ENCODE measurements at places on chromosomes 12 and 14. TPM values are rescaled to one million over a fixed set of nuclear protein-coding genes. Genes with fewer than 3 reads are reported as not detected.

Gene TMEM30B
- 11.8 TPM for total RNA-seq

GRCh38 chr14:25406818-25407217 is 356.9 kb upstream of the STXBP6 start:
- no peaks in the 10 kb centered on the region for H3K27me3 ChIP-seq
- no peak overlapping the region for H3K27ac ChIP-seq
- peaks cover 2% of the 10 kb centered on the region for H3K4me1 ChIP-seq
- no peak for DNase-seq
- no peak overlapping the region for H3K4me3 ChIP-seq

DNA sequence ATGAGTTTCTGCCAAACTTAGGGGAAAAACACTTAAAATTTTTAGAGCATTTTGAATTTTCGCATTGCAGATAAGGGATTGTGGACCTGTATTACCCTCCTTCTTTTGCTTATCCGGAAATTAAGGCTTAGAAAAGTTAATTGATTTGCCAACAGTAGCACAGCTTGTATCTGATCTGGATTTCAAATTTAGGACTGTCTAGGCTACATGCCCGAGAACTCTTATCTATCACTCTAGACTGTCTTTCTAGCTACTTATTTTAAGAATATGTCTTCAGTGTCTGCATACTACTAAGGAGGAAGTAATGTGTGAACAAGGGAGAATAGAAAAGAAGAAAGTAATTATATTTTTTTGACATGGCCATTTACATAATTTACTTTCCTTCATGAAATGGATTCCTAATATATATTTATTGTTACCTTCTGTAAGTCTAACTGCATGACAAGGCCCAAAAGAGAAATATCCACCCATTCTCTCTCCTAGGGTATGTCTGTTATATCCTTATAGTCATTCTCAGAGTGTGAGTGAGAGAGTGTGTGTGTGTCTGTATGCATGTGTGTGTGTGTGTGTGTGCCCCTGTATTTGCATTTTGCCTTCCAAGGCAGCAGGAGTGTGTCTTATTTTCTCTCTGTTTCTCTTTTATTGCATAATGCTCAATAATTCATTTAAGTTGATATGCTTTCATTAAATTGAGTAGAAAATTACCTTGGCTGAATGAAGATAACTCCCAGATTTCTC is 132.1 kb downstream of the SLC5A8 start:
- H3K4me1 ChIP-seq, result peaks cover 7% of the 10 kb centered on the region
- H3K36me3 ChIP-seq, result no peaks in the 10 kb centered on the region
- no peak for DNase-seq
- H3K27ac ChIP-seq, result no peak overlapping the region
- H3K27me3 ChIP-seq, result no peaks in the 10 kb centered on the region
- no peak overlapping the region for H3K4me3 ChIP-seq

Gene SRRM4
- 3.8 TPM for total RNA-seq

DNA sequence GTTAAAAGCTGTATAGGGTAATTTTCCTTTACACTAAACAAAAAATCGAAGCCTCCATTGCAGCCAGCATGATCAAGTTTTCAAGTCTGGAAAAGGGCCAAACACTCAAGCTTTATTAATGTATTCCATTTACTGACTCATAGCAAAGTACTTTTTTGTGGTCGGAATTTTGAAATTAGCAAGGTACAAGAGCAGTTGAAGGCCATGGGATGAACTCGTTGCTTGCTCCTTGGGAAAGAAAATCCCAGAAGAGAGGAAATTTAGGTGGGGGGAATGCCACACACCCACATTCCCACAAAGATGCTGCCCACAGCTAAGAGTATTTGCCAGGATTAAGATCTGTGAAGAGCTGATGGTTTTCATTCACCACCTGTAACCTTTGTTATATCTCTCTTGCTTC is 333.7 kb downstream of the EGLN3 start:
- no peak overlapping the region for H3K27ac ChIP-seq
- no peaks in the 10 kb centered on the region for H3K4me1 ChIP-seq
- H3K4me3 ChIP-seq, result no peak overlapping the region
- DNase-seq, result no peak

- DNase-seq, result no peak
- no peak overlapping the region for H3K4me3 ChIP-seq
- H3K27ac ChIP-seq, result no peak overlapping the region
- no peaks in the 10 kb centered on the region for H3K27me3 ChIP-seq
Measured at GRCh38 chr14:57848786-57849185, 17.1 kb downstream of the SLC35F4 start.

DNA sequence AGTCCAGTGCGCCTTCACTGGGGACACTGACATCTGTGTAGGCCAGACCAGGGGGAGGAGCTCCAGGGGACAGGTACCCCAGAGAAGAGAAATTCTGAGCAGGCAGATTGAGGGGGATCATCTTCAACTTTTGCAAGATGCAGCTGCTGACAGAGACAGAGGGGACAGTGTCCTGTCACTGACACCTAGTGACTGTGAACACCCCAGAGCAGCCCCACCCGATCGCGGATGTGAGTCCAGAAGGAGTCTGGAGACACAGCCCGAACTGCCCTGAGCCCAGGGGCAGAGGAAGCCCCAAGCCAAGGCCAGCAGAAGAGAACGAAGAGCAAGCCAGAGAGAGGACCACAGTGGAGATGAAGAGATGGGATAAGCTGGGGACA is 21.7 kb upstream of the LRTM2 start:
- H3K36me3 ChIP-seq, result no peaks in the 10 kb centered on the region
- peaks cover 36% of the 10 kb centered on the region for H3K4me1 ChIP-seq
- no peak overlapping the region for H3K27ac ChIP-seq
- peaks cover 6% of the 10 kb centered on the region for H3K27me3 ChIP-seq
- no peak for DNase-seq

GRCh38 chr14:35632676-35633075 is 98.7 kb downstream of the INSM2 start:
- DNase-seq, result no peak
- H3K4me3 ChIP-seq, result no peak overlapping the region
- no peaks in the 10 kb centered on the region for H3K4me1 ChIP-seq
- no peak overlapping the region for H3K27ac ChIP-seq

- H3K4me1 ChIP-seq, result no peaks in the 10 kb centered on the region
- no peak for DNase-seq
- H3K4me3 ChIP-seq, result no peak overlapping the region
- no peaks in the 10 kb centered on the region for H3K36me3 ChIP-seq
- H3K27me3 ChIP-seq, result no peaks in the 10 kb centered on the region
Measured at GRCh38 chr14:59177262-59177661, 11.2 kb upstream of the DAAM1 start.

DNA sequence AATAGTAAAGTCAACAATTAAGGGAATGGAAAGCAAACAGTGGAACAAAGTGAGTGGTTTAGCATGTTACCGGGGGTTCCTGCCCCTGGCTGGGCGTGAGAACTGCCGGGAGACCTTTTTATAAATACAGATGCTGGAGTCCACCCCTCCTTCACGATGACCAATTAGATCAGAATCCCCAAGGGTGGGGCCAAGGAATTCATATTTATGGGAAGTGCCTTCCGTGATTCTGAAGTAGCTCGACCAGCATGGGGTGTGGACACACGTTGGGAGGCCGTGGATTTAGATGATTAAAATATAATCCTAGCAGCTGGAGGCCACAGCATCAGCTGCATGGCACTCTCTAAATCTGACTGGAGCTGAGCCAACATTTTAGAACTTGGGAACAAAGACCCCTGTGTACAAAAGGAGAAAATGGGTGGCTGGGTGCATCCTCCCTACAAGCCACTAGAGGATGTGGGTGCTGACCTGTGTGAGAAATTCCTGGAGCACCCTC is 87.9 kb downstream of the SRRM4 start:
- no peak overlapping the region for H3K27ac ChIP-seq
- H3K36me3 ChIP-seq, result no peaks in the 10 kb centered on the region
- no peak for DNase-seq
- H3K27me3 ChIP-seq, result no peaks in the 10 kb centered on the region
- H3K4me3 ChIP-seq, result no peak overlapping the region

DNA sequence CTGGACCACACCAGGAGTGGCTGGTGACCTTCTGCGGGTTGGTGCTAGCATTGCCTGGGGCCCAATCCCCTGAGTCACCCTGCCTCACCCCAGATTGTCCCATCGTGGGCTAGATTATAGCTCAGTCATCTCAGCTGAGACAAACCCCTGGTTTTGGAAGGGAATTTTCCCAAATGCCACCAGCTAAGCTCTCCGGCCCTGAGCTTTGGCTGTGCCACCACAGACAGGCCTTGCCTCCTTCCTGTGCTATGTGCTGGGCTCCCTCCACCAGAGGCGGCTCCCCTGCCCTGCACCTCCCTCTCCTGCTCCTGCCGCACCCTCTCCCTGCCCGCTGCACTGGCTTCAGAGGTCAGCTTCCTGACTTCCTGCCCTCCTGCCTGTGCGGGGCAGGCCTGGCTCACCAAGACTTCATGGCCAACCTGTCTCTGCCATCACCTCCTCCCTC is 196.3 kb downstream of the TSPAN9 start:
- DNase-seq, result no peak
- no peaks in the 10 kb centered on the region for H3K27me3 ChIP-seq
- no peak overlapping the region for H3K4me3 ChIP-seq
- peaks cover 37% of the 10 kb centered on the region for H3K4me1 ChIP-seq

Gene BICD1
- 51.0 TPM for total RNA-seq

DNA sequence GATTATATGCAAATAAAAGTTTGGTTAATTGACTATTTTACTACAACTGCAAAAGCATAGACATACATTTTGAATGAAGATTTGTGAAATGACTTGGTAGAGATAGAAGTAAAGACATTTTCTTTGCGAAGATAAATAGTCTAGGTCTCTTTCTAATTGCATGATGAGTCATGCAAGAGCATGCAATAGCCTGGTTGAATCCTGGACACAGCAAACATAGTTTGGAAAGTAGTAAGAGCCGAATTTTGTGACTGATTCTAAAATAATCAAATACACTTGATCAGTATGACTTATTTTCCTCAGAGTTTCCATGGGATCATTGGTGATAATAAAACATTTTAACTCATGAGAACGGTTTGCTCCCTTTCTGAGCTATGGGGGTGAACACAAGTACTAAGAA is 27.7 kb upstream of the CAND1 start:
- no peak overlapping the region for H3K27ac ChIP-seq
- no peaks in the 10 kb centered on the region for H3K27me3 ChIP-seq
- no peak overlapping the region for H3K4me3 ChIP-seq

GRCh38 chr14:104872469-104873341 is 7.6 kb downstream of the CEP170B start:
- H3K36me3 ChIP-seq, result peaks cover 96% of the 10 kb centered on the region
- no peak overlapping the region for H3K27ac ChIP-seq
- no peak for DNase-seq
- H3K4me1 ChIP-seq, result peaks cover 13% of the 10 kb centered on the region
- no peak overlapping the region for H3K4me3 ChIP-seq

Gene SLC6A15
- 50.8 TPM for total RNA-seq

- peaks cover 14% of the 10 kb centered on the region for H3K36me3 ChIP-seq
- no peak overlapping the region for H3K27ac ChIP-seq
- peaks cover 30% of the 10 kb centered on the region for H3K4me1 ChIP-seq
- no peak for DNase-seq
Measured at GRCh38 chr14:73492670-73493069, 1.9 kb downstream of the RIOX1 start.

GRCh38 chr14:42980419-42980818 is 1373.7 kb downstream of the LRFN5 start:
- no peaks in the 10 kb centered on the region for H3K36me3 ChIP-seq
- no peak overlapping the region for H3K4me3 ChIP-seq
- no peak overlapping the region for H3K27ac ChIP-seq
- H3K27me3 ChIP-seq, result no peaks in the 10 kb centered on the region
- no peak for DNase-seq

GRCh38 chr12:31618228-31619025 is 27.5 kb upstream of the DENND5B start:
- H3K27ac ChIP-seq, result no peak overlapping the region
- DNase-seq, result no peak
- H3K4me3 ChIP-seq, result no peak overlapping the region
- H3K27me3 ChIP-seq, result no peaks in the 10 kb centered on the region

DNA sequence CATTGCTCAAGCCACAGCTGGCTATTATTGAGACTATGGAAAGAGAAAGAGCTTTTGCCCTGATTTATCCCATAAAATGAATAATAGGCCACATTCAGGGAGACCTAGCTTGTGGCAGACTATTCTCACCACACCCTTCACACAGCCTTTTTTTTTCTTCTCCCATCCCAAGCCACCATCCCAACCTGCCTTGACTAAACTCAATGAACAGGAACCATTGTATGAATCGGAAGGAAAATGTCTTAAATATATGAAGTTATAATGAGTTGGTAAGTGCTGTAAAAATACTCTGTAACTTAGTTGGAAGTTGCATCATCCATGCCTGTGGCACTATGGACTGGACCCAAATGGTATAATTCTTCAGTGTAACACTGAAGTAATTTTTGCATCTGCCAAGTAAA is 338.4 kb downstream of the RAD51B start:
- H3K4me3 ChIP-seq, result no peak overlapping the region
- no peaks in the 10 kb centered on the region for H3K4me1 ChIP-seq
- no peaks in the 10 kb centered on the region for H3K27me3 ChIP-seq

Gene COX8C
- total RNA-seq, result not detected

GRCh38 chr14:56117765-56118610 is at the start of gene PELI2:
Gene PELI2, plus strand, starts transcription at chr14:56118411. Its CDS starts 250 bp downstream, at chr14:56118661.
- H3K36me3 ChIP-seq, result no peaks in the 10 kb centered on the region
- peak within 1 kb of the TSS; percentile 58 for H3K27ac ChIP-seq

Gene A2M
- 263 TPM for total RNA-seq

- DNase-seq, result no peak
- no peak overlapping the region for H3K4me3 ChIP-seq
- H3K27ac ChIP-seq, result peak overlapping the region; percentile 29
Measured at GRCh38 chr12:42421844-42422779, 96.1 kb downstream of the PPHLN1 start.

Gene TAS2R13
- total RNA-seq, result 2.5 TPM

Gene FZD10
- 9.9 TPM for total RNA-seq

DNA sequence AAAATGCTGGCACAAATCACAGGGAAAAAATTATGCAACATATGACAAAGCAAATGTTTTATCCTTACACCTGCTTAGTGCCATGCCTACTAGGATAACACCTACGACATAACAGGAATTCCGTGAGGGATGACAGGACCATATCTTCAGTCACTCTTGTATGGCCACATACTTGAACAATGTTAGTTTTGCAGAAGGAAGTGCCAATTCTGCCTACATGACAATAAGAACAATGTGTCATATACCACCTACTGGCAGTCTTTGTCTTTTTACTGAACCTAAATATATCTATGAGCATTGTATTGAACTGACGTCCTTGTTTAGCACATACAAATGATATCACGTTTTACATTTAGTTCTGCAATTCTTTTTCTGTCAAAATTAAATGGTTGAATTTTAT is 234.0 kb downstream of the ADAMTS20 start:
- no peak overlapping the region for H3K27ac ChIP-seq
- no peaks in the 10 kb centered on the region for H3K4me1 ChIP-seq
- no peaks in the 10 kb centered on the region for H3K36me3 ChIP-seq
- H3K27me3 ChIP-seq, result no peaks in the 10 kb centered on the region
- H3K4me3 ChIP-seq, result no peak overlapping the region

DNA sequence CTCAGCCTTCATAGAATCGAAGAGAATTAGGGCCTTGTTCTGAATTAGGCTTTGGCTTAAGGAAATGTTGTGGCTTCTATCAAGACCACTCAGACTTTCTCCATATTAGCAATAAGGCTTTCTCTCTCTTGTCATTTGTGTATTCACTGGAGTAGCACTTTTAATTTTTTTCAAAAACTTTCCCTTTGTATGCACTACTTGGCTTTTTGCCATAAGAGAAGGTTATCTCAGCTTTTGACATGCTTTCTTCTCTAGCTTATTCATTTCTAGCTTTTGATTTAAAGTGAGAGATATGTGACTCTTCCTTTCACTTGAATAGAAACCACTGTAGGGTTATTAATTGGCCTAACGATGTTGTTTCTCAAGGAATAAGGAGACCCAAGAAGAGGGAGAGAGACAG is 244.2 kb downstream of the GPHN start:
- no peak overlapping the region for H3K27ac ChIP-seq
- no peaks in the 10 kb centered on the region for H3K36me3 ChIP-seq
- H3K27me3 ChIP-seq, result no peaks in the 10 kb centered on the region
- H3K4me3 ChIP-seq, result no peak overlapping the region
- DNase-seq, result no peak
- H3K4me1 ChIP-seq, result no peaks in the 10 kb centered on the region

Gene TDRD9
- total RNA-seq, result 2.2 TPM

Gene TMEM132D
- total RNA-seq, result 13.4 TPM

Data from spinal cord (tissue), 10 donors.